ENCODE measurements at places on chromosomes 2 and 18.

DNA sequence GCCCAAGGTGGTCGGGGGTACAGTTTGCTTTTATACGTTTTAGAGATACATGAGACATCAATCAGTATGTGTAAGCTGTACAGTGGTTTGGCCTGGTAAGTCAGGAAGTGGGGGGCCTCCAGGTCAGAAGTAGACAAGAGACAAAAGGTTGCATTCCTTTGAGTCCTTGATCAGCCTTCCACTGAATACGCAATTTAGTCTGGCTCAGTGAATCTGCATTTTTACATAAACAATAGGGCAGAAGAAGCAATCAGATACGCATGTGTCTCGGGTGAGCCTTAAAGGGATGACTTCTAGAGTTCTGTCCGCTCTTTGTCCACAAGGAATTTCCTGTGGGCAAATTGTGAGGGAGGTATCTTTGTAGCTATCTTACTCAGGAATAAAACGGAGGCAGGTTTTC, 87.2 kb downstream of the SOWAHC start:
- no peak for DNase-seq

GRCh38 chr2:211473116-211473515, 916.7 kb downstream of the CPS1 start:
- DNase-seq, result no peak

DNA sequence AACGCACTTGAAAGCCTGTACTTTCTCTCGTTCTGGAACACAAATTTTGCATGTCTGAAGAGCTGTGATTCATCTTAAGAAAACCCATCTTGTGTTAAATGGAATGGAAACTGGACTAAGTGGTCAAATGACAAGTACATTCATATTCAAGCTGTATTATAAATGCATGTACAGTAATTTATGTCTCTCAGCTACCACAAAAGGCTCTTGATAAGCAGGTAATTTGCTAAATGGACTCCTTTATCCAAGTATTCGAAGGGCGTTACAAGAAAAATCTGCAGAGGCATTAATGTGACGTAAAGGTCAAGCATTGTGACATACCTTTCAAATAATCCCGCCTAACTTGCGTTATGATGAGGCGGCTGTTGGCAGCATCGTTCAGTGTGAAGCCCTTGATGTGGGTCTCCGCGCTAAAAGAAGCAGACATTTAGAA, 66.6 kb downstream of the ABCG8 start:
- DNase-seq, result no peak

DNA sequence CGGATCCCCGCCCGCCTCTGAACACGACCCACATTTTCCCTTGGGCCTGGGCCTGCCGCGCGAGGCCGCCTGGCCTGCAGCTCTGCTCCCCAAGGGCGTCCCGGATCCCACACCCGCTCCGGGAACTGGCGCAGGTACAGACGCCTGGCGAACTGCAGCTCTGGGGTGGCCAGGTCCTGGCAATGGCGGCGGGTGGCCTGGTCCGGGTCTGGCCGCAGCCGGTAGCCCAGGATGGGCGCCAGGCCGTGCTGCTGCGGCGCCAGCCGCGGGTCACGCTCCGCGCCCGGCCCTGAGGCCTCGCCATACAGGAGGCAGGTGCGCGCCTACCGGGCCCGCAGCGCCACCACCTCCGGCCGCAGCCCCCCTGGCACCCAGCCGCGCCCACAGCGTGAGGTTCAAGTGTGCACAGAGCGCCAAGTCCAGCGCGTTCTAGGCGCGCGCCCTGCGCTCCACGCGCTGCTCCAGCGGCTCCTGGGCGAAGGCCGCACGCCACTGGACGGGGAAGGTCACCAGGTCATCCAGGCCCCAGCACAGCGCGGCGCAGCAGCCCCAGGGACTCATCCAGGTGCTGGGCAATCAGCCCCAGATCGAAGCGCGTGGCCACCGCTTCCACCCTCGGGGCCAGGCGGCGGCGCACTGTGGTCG, 9.5 kb downstream of the AQP12A start:
- no peak for DNase-seq

Data from head of caudate nucleus (tissue), 42 donors.